CD4-positive, alpha-beta T cell treated with Interferon gamma for 1 hour (primary cell): ENCODE measurements at places on chromosomes 2 and 18.

- DNase-seq, result no peak
Observed at GRCh38 chr2:237507512-237507911, 20.5 kb downstream of the MLPH start.

GRCh38 chr18:33116376-33116775 lies 324.1 kb downstream of the CCDC178 start:
- no peak for DNase-seq

DNA sequence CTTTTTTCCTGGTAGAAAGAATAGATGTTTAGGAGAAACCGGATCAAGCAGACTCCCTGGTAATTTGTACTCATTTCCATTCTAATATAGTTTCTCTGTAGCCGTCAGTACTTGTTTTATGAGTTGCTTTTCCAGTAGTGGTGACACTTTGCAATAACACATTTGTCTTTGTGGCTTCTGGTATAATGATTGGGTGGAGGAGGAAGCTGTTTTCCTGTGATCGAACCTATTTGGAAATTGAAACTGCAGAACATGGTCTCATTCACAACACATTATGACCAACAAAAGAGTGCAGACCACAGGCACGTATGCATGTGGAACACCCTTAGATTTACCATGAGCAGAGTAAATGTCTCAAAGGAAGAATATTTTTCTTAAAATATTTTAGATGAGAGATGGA lies 7.6 kb upstream of the SERPINB12 start:
- DNase-seq, result no peak

DNA sequence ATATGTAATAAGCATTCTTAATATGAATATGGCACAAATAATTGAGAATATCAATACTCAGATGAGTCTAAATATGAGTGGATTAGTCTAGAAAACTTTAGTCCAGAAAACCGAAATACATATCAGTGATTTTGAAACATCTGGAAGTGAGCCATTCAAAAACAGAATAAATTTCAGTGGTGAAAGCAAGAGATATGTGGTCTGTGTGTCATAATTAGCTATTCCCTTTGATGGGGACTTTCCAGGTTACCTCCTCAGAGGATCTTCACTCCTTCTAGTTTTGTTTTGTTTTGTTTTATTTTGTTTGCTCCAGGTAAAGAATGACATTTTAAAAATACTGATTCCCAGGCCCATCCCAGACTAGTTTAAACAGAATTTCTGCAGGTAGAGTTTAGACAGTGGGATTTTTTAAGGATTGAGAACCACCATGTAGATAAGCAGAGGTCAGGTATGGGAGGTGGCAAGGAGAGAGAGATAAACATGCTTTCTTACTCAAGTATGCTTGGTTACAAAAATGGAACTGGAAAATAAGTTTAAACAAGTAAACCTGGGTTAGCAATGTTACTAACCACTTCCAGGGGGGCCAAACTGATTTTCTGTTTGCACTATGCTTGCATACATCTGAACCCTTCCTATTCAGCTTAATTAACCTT lies 70.7 kb downstream of the NABP1 start:
- DNase-seq, result no peak

- no peak for DNase-seq
Observed at GRCh38 chr18:28439870-28440269, 262.9 kb upstream of the CDH2 start.

DNA sequence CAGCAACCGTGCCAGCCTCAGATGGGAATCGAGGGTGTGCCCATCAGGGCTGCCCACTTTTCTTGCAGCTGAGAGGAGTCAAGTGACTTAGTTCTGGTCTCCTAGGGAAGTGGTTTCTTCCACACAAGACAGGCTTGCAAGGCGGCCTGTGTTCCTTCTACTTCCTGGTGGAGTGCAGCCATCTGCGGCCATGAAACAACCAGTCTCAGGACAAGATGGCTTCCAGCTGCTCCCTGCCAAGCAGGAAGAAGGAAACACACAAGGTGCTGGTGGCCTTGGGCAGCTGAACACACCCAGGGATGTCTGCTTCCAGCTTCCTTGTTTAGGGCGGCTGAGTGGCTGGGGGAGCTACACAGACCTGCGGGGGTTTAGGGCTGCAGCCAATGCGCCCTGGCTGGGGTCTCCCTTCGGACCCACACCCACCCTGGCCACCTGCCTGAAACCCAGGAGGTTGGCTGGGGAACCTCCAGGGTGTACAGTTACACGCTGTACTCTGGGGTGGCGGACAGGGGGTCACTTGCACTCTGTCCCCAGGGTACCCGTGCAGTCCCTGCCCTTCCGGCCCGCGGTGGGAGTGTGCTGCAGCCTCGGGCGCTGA lies 34.7 kb downstream of the PTPN18 start:
- DNase-seq, result no peak
